Lower leg skin (tissue), 4 donors: ENCODE measurements at places on chromosomes 1 and 21.

DNA sequence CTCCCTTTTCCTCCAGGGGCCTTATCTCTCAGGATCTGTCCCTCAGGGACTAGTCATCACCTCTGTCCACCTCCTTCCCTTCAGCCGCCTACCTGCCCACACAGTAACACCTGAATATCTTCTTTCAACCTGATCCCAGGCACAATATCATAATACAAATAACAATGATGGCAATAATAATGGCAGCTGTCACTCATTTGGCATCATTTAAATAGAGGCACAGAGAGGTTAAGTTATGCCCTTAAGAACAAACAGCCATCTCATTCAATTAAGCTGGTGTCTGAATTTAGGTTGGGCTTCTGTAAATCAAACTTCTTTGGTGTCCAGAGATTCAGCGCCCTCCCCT is 47.5 kb downstream of the AHDC1 start:
- no peak for DNase-seq

- peak; percentile 52 for DNase-seq
These were observed 5.2 kb downstream of the DIO1 start for GRCh38 chr1:53899206-53899628.

GRCh38 chr1:29382851-29383745 is 146.8 kb downstream of the PTPRU start:
- DNase-seq, result peak; percentile 71

DNA sequence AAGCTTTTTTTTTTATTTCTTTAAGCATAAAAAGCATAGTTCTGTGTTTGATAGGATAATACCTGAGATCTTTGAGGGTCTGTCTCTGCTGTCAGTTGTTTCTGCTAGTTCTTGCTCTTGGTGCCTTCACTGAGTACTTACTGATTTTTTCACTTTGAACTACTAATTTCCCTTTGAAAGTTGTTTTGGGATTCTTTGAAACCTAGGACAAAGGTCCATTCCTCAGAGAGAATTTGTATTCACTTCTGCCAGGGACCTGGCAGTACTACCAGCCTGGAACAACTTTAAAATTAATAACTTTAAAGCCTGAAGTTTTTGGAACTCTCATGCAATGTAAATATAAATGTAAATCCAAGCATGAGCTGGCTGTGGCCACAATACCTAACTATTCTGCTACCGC is 190.1 kb downstream of the TM2D1 start:
- no peak for DNase-seq

GRCh38 chr1:226104671-226105121 is 42.2 kb downstream of the H3-3A start:
- no peak for DNase-seq

GRCh38 chr1:166145499-166145898 is 21.3 kb downstream of the FAM78B start:
- DNase-seq, result no peak

GRCh38 chr21:38958940-38959691 is 153.4 kb downstream of the ETS2 start:
- DNase-seq, result no peak

GRCh38 chr1:185860859-185861258 is 126.7 kb downstream of the HMCN1 start:
- DNase-seq, result no peak

DNA sequence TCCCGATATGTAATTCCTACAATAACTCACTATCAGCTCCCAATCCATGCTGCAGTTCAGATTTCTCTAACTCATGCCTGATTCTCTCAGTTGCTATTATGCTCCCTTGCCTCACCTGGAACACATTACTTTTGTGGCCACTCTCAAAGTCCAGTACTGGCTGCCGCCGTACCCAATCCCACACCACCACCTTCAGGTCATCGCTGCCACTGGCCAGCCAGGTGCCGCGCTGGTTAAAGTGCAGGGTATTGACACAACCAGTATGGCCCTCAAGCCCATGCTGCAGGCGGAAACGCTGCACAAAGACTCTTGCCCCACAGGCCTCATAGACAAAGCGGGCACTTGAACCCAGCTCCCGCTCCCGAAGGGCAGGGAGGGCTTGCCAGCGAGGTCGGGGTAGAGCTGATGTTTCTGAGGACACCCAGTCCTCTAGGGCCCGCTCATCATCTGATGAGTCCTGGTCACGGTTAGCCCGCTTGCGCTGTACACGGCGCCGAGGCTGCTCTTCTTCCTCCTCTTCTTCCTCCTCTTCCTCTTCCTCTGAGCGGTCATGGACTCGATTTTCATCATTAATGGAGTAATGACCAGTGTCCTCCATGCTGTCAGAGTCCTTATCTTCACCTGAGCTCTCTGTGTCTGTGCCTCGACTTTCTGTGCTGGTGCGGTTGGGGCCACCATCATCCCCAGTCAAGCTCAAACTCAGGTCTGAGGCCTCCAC is 22.6 kb downstream of the DCAF8 start:
- DNase-seq, result no peak
